ENCODE measurements at places on chromosomes 2 and 18. TPM values are rescaled to one million over a fixed set of nuclear protein-coding genes. Genes with fewer than 3 reads are reported as not detected.

GRCh38 chr2:232773815-232774214, 2.5 kb downstream of the KCNJ13 start:
- no peak for DNase-seq

DNA sequence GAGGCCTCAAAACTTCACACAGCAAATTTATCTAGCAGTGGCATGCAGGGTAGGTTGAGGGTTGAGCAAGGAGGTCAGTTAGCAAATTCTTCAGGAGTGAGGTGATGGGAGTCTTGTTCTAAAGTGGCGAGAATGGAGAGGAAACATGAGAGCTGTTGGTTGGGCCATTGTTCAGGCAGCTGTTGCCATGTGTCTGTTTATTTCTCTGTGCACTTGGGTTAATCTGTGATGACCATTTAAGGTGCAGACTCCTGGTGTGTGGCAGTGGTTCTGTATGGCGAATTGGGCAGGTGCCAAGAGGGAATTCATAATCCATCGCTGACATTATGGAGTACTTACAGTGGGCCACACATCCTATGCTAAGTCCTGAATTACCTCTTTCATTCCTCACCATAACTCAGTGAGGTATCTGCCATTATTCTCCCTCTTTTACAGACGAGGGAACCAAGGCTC, 30.4 kb downstream of the TMEM178A start:
- DNase-seq = no peak

GRCh38 chr2:122704109-122704563, 948.7 kb downstream of the TSN start:
- no peak for DNase-seq

DNA sequence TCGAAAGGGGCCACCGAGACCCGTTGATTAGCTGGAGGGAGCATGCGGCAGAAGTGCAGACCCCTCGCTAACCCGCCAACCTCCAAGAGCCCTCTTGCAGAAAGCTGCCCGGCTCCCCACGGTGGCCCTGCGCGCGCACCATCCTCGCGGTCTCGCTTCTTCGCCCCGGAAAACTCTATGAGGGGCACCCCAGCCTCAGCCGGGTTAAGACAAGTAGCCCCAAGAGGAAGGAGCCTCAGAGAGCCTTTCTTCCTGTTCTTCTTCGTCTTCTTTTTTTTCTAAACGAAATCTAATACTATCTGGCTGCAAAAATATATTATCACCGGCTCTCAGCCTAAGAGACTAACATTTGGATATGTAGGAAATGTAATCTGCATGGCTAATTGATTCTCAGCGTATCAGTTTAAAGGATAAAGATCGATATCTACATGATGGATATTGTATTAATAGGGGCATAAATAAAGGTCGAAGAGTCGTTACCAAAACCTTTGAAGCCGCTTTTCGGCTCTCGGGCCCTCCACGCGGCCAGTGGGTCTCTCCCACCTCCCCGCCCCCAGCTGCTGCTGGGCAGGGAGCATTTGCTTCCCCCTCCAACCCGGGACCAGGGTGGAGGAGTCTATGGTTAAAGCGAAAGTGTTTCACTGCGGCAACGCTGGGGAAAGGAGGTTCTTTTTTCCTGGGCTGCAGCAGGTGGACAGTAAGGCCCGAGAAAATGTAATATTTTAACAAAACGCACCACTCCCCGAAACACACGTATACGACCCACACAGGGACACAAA, 6.1 kb upstream of the PAX3 start:
- no peak for DNase-seq

GAL3ST2 gene
- total RNA-seq = not detected

LBH gene
- total RNA-seq = 137 TPM

UGT1A3 gene
- not detected for total RNA-seq

RAPH1 gene
- 63.8 TPM for total RNA-seq
